ENCODE measurements at places on chromosomes 4 and X.

DNA sequence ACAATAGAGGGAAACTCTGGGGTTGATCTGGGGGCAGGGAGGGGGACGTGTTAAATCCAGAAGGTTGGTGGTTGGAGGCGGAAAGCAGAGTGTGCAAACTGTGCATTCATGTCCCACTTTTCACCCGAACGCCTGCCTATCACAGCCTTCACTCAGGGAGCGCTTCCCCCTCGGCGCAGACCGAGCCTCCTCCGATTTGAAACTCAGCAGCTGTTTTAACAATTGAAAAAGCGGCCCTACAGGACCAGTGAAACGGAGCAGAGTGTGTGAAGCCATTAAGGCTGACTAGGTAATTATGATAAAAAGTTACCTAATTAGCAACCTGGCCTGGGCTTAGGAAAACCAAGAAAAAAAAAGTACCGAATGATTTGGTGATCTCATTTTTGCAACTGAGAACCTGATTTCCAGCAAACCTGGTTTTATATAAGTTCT is 685 bp upstream of the NDNF start:
- no peak for DNase-seq

DNA sequence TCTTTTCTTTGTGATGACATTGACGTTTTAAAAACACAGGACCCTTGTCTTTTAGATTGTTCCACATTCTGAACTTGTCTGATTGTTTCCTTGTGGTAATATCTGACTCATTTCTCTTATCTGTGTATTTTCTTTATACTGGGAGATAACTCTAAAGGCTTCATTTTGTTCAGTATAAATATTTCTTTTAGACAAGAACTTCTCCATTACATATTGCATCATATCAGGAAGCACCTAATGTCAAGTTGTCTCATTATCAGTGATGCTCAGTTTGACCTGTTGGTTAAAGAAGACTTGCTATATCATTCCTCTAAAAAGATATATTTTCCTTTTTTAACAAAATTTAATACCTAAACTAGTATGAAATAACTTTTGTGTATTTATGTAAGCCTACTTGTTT is 152.3 kb upstream of the BMP3 start:
- no peak for DNase-seq

DNA sequence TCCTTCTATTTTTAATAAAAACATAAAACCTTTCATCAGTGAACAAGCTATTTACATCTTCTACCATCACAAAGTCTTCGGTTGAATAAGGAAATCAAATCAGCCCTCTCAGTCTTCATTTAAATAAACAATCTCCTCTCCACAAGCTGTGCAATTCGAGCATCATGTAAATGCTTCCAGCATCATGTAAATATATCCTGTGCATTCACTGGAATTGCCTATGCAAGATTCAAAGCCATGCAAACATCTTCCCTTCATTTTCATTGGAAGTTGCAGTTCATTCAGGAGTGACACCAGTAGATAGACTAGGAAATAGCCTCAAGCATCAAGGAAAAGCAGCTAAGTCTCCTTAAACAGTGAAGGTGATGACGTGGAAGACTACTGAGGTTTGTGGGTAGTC is 77.7 kb upstream of the PCDH19 start:
- no peak for DNase-seq

- no peak for DNase-seq
These were observed 67.7 kb upstream of the ELOVL6 start for GRCh38 chr4:110266136-110266535.

- DNase-seq: no peak
These were observed 331.0 kb upstream of the EMCN start for GRCh38 chr4:100848841-100849240.

DNA sequence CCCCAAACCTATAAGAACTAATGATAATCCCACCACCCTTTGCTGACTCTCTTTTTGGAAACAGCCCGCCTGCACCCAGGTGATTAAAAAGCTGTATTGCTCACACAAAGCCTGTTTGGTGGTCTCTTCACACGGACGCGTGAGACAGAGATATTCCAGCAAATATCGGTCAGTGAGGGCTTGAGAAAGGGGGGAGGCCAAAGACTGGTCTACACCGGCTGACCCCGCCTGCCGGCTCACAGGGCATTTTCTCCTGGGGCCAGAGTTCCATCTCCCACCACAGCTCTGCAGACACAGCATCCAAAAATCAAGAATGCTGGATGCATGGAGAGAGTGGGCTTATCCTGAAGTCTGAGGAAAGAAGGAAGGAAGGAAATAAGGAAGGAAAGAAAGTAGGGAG is 176.0 kb downstream of the SHOX start:
- no peak for DNase-seq

DNA sequence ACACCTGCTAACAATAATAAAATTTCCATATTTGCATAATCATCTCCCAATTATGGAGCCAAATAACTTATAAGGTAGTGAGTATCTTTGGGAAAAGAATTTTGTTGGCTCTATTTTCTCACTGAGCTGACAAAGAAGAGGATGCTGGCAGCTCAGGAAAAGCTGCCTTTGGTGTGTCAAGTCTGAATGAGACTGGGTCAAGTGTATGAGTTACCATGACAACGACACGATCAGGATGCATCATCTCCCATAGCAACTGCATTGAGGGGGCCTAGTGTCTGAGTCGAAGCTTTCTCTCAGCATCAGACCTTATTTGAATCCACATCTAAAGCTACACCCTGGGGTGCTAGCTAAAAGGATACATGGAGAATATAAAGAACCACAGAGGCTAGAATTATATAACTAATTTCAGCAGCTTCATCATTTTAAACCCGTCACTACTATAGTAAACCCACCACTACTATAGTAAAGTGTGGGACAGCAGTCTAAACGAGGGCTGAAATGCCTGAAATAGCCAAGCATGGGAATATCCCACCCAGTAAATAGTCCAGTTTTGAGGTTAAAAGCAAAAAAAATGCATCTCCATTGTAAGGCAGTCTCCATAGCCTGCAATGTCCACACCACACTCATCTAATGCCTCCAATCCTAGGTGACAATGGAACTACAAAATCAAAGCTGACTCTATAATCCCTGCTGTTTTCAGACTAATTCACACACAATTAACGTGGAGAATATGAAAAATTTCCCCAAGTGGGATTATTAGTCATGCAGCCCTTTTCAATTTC is 16.0 kb downstream of the GSPT2 start:
- DNase-seq: no peak
